ENCODE measurements at places on chromosomes 4 and X.

- DNase-seq: no peak
Measured at GRCh38 chr4:115671581-115671980, 558.2 kb upstream of the NDST4 start.

DNA sequence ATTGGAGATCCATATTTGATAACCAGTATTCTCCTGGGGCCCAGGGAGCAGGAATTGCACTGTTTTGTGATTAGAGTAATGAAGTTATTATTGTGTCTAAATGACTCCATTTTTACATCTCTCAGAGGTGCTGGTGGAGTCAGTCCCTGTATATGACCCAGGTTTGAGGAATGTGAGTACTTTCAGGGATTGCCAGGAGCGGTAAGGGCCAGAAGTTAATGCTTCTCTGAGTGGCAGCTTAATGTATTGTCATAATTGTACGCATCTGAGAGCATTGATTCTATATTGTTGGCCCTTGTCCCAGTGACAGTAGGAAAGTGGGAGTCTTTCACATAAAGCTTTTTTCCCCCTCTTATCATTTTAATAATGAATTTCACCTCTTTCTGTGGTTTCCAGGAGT lies 146.2 kb downstream of the GATB start:
- DNase-seq: no peak

DNA sequence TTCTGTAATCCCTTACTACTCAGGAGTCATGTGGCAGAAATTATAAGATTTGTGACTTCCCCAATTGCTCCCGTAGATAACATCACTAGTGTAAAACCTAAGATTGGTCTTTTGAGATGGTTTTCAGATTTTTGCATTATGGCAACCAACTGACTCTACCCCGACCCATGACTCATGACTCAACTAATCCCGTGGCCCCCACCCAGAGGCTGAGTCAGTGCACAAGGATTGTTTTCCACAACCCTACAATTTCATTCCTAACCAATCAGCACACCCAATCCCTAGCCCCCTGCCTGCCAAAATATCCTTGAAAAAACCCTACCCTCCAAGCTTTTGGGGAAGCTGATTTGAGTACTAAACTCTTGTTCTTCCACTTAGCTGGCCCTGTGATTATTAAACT lies 109.4 kb upstream of the FAM9C start:
- DNase-seq: peak; percentile 1

DNA sequence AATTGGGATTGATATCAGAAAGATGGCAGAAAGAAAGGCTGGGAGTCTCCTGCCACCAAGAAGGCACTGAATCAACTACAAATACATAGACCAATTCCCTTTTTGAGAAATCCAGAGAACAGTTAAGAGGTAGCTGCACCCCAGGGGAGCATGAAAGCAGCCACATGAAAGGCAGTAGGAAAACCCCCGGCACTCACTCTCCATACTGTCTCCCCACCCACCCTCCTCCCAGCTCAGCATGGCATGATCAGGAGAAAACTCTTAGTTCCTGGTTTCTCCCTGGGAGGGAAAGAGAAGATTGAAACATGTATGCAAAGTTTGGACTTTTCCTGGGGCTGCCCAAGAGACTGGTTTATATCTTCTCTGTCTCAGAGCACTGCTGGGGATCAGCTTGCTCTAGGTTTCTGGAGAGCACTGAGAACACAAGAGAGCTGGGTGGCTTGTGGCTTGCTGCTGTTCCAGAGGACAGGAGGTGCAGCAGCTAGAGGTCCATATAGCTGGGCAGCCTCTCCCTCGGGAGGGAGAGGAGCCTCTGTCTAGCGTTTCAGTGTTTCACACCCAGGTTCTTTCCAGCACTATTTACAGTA lies 305.7 kb downstream of the PDGFC start:
- no peak for DNase-seq

DNA sequence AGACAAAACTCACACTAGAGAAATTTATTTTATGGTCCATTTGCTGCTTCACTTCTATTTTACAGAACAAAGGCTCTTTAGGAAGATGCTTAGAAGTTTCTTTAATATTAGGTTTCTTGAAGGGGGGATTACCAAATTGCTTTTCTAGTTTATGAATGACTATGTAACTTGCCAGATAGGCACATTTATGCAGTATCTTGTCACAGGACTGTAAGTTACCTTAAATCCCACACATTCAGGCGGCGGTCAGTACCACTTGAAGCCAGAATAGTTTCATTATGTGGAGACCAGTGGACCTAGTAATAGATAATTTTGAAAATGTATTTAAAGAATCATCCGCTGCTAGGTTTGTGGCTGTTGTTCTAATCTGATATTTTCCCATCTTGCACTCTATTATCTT lies 18.3 kb downstream of the RBBP7 start:
- no peak for DNase-seq

DNA sequence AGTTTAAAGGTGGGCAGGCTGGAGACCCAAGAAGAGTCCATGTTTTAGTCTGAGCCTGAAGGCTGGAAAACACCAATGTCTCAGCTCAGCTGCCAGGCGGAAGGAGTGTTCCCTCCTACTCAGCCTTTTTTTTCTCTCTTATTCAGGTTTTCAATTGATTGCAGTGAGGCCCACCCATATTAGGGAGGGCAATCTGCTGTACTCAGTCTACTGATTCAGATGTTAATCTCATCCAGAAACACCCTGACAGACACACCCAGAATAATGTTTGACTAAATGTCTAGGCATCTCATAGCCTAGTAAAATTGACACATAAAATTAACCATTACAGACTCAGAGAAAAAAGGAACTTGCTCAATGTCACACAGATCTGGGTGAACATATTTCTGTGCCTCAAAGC lies 347.1 kb downstream of the GBA3 start:
- peak; percentile 35 for DNase-seq

GRCh38 chrX:1792636-1793035 lies 177.8 kb downstream of the ASMT start:
- DNase-seq: no peak

DNA sequence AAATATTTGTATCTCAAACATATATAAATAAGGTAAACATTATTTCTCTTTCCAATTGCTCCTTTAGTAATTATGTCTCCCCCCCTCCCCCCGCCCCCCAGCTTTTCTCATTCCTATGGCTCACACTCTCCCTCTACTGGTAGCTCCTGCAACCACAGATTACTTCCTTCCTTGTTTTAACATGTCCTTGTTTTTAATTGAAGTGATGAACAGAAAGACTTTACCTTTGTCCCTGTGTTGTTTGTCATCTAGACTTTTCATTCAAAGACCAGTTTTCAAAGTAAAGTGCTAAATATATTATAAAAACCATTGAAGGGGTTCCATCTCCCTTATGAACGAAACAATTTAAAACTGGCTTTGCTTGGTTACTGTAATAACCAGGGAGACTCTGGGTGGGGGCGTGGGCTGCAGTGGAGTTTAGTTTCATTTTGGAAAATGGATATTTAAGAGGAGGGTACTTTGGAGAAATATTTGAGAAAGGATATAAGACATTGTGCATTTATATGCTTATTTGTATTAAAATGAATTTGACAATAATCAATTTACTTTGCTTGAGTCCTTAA lies 352.9 kb downstream of the RAPGEF2 start:
- DNase-seq: peak; percentile 62

DNA sequence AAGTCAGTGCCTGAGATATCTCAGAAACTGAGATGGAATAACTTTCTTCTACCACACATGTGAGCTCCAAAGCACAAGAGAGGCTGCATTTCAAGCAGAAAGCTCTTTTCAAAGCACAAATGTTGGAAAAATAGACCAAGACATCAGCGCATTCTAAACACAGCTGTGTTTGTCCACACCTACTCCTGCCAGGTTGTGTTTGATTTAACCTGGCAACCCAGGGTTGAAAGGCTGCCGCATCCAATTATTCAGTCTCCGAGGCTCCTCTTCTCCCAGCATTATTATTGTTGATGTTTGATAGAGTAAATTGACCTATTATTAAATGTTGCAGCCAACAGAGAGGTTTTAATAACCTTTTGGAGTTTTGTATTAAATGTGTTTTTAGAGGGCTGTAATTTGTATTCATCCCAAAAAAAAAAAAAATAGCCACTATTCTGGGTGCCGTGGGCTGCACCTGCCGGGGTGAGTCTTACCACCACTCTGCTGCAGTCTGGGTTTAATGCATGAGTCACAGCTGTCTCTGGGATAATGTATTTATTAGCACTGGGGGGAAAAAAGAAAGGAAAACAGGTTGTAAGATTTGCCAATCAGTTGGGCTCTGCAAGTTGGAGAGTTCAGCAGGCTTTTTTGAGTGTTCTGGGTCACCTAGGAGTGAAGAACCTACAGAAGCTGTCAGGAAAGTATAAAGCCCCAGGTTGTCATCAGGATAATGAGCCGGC lies 105.2 kb upstream of the NOCT start:
- peak; percentile 68 for DNase-seq

DNA sequence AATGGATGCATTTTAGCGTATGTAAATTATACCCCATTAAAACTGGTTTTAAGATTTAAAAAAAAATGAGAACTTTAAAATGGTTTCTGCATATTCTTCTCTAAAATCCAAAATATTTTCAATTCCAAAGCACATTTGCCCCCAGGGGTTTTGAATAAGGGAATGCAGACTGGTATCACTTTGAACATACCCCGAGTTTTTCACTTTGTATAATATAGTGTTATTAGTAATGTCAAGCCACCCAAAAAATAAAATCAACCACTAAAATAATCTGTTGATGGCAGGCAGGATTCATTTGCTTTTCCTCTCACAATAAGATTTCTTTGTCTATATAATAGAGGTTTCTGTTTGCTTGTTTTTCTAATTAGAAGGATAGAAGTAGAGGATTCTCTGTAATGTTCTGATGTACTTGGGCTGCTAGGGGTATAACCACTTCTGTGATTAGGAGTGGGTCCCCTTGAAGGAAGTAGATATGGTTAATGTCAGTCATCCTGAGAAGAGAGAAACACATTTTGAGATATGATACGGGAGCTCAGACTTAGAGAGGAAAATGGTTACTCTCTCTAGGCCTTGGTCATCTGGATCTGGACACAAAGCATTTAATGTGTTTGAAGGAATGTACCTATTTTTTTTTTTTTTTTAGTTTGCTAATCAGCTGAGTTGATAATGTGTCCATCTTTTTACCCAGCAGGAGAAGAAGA lies 9.3 kb upstream of the LIN54 start:
- DNase-seq: no peak

- DNase-seq: no peak
Measured at GRCh38 chr4:6410068-6410467, 62.3 kb downstream of the PPP2R2C start.

Data from epithelial cell of esophagus (primary cell).